Gastrocnemius medialis (tissue), 4 donors: ENCODE measurements at places on chromosomes 2 and 18. TPM values are rescaled to one million over a fixed set of nuclear protein-coding genes. Genes with fewer than 3 reads are reported as not detected.

DNA sequence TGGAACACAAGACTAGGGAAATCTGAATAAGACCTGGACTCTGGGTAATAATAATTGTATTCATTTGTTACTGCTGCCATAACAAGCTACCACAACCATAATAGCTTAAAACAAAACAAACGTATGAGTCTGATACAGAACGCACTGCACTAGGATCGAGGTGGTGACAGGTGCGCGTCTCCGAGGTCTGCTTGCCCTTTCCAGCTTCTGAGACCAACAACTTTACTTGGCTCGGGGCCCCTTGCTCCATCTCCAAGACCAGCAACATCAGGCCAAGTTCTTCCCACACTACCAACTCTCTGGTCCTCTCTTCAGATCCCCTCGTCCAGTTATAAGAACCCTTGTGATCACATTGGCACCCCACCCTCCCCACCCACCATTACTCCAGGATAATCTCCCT lies 42.8 kb downstream of the TBC1D8 start:
- DNase-seq: peak; percentile 79

DNA sequence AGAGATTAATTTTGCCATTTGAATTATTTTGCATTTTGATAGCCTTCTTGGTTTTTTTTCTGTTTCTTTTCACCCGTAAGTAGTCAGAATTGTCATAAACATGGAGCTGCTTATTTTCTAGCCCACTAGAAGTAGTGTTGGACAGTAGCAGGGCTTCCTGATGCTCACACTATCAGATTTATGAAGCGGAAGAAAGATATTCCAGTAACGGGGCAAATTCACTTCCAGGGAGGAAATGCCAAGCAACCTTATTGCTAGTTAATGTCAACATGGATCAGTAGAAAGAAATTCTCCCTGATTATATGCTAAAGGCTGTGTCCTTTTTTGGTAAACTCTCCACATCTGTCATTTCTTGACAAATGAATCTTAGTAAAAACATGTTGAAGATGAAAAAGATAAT lies 19.2 kb upstream of the ADAM23 start:
- no peak for DNase-seq

DNA sequence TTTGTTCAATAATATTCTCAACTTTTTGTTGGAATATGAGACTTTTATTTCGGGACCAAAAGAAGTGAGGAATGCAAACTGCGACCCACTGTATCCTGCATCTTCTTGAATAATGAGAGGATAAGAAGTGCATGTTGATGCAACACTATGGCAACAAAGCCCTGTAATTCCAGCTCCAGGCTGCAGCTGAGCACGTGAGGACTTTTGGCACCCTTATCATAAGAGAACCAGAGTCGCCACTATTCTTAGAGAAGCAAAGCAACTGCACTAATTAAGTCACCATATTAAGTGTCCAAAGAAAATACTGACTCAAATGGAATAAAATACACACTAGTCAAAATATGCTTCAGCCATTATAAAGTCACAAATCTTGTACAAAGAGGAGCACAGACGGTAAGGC lies 65.8 kb downstream of the FAM210A start:
- DNase-seq: no peak

- DNase-seq: no peak
Measured at GRCh38 chr2:9310798-9311197, 104.2 kb downstream of the ASAP2 start.

GRCh38 chr2:217774232-217774631 lies 228.6 kb downstream of the TNS1 start:
- DNase-seq: no peak

GRCh38 chr18:635171-635570 lies 22.3 kb upstream of the TYMS start:
- DNase-seq: no peak

- DNase-seq: no peak
Measured at GRCh38 chr2:229996320-229996719, 72.4 kb downstream of the SLC16A14 start.

Gene REG3A
- not detected for total RNA-seq

Gene SFT2D3
- total RNA-seq: 3.9 TPM

Gene FAM237A
- not detected for total RNA-seq
